ENCODE measurements at places on chromosomes 16 and 17.
A peak's percentile ranks its signal among the peaks of the same experiment; 100 is the strongest.

- no peak for DNase-seq
Measured at GRCh38 chr17:56009795-56010651, 143.3 kb upstream of the ANKFN1 start.

GRCh38 chr17:68564415-68565111 lies 36.6 kb downstream of the FAM20A start:
- no peak for DNase-seq

- DNase-seq, result no peak
Measured at GRCh38 chr17:4902540-4902939, 358 bp downstream of the CHRNE start.

GRCh38 chr16:63183743-63184142 lies 1147.5 kb upstream of the CDH8 start:
- DNase-seq, result no peak

DNA sequence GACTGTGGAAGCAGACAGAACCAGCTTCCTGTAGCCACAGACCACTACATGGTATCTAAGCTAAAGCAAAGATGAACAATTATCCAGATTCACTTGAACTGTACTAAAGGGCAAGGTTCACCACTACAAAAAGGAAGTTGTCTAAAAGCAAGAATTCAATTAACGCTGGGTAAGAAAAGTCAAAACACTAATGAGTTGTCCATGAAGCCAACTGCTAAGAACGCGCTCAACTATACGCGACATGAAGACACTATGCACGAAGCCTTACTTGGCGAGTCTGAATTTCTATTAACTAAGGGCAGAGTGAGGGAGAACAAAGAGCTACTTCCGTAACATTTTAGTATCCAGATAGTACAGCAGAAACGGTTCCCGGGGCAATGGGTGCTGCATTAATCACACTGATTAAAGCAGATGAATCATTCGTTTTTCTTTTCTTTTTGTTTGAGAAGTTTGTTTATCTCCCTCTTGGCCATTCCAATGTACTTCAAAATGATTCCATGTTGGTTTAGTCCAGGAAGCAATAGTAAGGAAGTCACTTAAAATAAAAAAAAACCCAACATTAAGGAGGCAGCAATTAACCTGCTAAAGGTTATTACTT lies 2.8 kb upstream of the RPS15A start:
- no peak for DNase-seq

DNA sequence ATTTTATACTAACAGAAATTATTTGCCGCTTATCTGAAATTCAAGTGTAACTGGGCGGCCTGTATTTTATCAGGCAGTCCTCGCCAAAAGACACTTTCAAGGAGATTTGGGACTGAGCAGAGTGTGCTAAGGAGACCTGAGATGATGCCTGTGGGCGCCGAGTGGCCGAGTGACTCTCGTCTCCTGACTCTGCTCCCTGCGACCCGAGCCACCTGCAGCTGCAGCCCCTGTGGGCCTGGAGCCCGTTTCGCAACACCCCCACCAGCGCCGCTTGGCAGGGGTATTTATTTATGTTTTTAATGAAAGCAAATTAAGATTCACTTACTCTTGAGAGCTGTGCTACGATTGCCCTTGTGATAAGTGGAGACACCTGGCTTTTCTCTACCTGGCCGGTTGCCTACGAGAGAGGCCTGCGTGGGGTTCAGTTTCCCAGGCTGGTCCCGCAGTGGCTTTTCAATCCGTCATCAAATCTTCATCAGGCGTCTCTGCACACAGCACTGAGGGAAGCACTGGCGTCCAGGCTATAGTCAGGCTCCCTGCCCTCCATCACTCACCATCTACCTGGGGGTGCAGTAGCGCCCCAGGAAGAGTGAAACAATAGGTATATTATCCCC lies 124.0 kb downstream of the SEC14L1 start:
- DNase-seq, result no peak

GRCh38 chr17:32445971-32446370 lies 1.7 kb downstream of the PSMD11 start:
- no peak for DNase-seq

DNA sequence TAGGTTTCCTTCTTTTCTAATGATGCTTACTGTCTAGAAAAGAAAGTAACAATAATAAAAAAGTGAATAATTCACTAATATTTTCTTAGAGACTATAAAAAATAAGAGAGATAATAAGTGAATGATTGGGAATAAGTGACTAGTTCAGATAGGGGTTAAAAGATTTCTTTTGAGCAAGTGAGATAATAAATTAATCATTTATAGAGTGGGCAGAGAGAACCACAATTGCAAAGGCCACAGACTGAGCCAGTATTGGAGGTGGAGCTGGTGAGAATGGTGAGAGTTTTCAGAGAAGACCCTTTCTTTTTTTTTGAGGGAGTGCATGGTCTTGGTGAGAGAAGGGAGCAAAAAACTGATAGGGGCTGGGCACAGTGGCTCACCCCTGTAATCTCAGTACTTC lies 159.1 kb upstream of the SALL1 start:
- DNase-seq, result no peak

DNA sequence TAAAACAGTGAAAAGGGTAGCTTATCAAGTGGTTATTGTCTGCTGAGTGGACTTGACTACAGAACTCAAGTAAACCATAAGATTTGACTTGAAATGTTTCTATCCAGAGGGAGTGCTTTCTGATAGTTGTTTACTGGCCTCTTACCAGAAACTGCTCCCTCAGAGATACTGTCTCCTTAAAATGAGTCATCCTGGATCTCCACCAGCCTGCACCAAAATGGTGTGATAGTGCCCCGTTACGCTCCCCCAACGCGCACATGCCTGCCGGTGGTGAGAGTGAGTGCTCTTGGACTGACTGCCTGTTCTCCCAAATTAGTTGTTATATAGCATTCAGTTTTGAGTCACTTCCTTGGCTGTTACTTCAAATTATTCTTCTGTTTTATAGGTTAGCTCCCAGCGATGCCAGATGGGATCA lies 22.9 kb downstream of the PRCD start:
- DNase-seq, result no peak

GRCh38 chr16:20359997-20360396 lies 7.5 kb upstream of the UMOD start:
- DNase-seq, result no peak

DNA sequence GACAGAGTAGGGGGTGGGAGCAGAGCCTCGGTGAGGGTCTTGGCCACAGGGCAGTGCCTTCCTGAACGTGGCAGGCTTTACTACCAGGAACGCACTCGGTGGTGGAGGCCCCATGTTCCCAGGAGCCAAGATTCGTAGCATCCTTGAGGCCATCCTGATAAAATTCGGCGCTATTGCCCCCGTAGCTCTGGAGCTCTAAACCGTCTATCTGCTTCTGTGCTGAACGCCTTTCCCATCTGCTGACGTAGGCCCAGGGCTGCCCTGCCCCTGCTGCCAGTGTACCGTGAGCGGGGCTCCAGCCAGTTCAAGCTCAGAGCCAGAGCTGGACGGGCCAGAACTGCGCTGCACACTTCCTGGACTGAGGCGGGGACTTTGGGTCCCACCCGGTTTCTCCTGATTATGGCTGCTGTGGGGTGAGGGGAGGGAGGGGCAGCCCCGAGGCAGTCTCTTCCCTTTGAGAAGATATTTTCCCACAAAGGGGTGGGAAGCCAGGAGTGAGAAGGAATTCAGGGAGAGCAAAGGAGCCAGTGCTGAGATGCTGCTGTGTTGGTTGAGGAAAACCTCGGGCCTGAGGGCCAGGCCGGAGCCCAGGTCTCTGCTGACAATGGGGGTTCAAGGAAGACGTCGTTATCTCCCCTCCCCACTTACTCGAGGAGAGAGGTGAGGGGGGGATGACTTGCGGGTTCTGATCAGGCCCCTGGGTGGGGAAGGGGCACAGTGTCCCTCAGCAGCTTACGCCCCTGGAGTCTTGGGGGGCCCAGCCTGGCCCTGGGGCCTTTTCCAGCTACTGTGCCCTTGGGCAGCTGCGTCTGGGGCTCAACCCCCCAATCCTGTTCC lies 29.4 kb downstream of the OR1D5 start:
- no peak for DNase-seq

DNA sequence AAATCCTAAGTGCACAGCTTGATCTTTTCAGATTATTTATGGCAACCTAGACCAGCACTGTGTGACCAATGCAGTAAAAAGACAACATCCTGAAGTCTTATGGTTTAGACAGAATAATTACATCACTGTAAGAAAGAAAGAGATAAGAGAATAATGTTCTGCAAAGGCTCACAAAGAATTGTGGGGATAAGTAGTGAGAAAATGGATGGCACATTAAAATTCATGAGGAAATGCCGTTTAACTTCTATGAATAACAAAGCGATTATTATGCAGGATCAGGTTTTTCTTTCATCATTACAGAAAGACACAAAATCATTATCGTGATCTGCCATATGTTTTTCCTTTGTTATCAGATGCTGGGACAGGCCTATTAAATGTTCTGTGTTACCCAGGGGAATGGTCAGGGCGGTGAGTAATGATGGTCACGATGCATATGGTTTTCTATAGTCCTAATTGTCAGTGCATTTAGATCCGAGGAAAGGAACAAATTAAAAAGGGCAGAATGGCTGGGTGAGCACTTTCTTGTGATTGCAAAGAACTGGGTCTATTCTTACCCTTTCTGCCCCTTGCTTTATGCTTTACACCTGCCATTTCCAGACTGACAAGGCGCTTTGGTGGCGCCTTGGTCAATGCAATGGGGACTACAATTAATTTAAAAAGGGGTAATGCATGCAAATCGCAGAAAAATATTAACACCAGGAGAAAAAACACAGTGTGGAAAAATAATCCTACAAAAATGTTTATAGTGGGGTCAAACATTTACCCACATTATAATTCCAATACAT lies 18.1 kb upstream of the DHX40 start:
- DNase-seq, result no peak

- DNase-seq, result no peak
Measured at GRCh38 chr16:20307791-20308190, 19.5 kb downstream of the GP2 start.

GRCh38 chr17:68205808-68206720 lies 41.8 kb upstream of the AMZ2 start:
- no peak for DNase-seq

GRCh38 chr17:42744806-42745617 lies at the start of gene EZH1:
Gene EZH1 (minus strand): TSS chr17:42745040. CDS start chr17:42728941, 16,099 bp downstream.
- DNase-seq, result peak; percentile 93

DNA sequence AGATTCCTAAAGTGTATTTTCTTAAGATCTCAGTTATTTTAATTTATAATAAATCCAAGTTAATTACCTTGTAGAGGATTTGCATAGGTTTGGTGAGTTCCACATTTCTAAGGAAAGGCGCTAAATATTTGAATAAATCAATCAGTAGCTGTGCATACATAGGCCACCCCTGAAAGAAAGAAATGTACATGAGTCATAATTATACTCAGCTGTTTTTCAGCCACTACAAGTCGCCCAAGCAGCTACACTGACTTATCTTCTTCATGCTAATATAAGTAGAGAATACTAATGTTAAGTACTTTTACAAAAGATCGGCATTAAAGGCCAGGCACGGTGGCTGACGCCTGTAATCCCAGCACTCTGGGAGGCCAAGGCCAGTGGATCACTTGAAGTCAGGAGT lies 14.9 kb downstream of the SETD6 start:
- no peak for DNase-seq

DNA sequence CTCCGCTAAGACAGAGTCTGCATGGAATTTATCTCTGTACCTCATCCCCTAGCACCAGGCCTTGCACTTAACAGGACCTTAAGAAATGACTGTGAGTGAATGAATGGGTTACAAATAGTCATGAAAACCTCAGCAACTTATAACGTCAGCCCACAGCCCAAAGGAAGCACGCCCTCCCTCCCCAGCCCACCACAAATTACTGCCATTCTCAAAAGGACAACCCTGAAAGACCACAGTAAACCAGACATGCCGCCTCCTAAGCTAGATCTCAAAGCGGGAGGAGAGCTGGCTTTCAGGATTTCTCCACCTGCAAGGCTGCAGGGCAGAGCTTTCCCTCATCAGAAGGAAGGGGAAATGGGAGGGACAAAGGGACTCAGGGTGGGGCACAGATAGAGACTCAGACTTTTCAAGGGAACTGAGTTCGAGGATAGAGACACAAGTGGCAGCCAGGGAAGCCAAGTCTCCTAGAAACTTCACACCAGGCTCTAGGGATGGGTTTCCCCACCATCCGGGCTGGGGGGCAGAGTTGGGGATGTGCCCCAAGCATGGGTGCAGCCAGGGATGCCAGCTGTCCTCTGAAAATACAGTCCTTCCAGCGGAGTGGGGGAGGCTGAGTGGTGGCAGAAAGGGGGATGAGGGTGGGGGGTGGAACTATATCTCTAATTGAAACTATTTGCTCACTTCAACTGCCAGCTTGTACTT lies 56.7 kb downstream of the PLXDC1 start:
- no peak for DNase-seq

- DNase-seq, result no peak
Measured at GRCh38 chr16:30782486-30783279, 4.3 kb downstream of the ZNF629 start.

- no peak for DNase-seq
Measured at GRCh38 chr17:36069136-36069535, 5.1 kb downstream of the CCL18 start.
